ENCODE measurements at places on chromosomes 4 and X.

DNA sequence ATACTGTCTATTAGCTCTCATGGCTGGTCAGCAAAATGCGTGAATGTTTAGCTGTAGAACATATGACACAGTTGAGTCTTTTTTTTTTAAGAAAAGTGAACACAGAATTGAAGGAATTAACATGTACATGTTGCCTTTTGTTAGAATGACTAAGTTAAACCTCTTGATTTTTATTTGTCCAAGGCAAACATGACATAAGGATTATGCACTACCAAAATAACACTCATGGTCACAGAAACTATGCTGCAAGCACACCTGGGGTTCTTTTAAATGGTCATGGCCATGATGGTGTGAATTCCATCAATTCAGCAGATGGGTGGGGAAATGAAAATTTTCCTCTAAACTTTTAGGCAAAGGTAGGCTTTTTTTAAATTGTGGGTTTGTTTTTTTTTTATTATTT lies 80.1 kb upstream of the CXCL13 start:
- no peak for DNase-seq

GRCh38 chrX:155068165-155068564 lies 2.8 kb downstream of the CMC4 start:
- peak; percentile 86 for DNase-seq

- peak; percentile 69 for DNase-seq
These were observed 197.8 kb downstream of the PDGFC start for GRCh38 chr4:156773648-156774357.

GRCh38 chr4:142345924-142346323 lies 500.2 kb downstream of the INPP4B start:
- no peak for DNase-seq

- peak; percentile 29 for DNase-seq
These were observed 43.8 kb upstream of the HPSE start for GRCh38 chr4:83378419-83378818.

- DNase-seq: no peak
These were observed 296.7 kb downstream of the FBXW7 start for GRCh38 chr4:152239216-152239615.

DNA sequence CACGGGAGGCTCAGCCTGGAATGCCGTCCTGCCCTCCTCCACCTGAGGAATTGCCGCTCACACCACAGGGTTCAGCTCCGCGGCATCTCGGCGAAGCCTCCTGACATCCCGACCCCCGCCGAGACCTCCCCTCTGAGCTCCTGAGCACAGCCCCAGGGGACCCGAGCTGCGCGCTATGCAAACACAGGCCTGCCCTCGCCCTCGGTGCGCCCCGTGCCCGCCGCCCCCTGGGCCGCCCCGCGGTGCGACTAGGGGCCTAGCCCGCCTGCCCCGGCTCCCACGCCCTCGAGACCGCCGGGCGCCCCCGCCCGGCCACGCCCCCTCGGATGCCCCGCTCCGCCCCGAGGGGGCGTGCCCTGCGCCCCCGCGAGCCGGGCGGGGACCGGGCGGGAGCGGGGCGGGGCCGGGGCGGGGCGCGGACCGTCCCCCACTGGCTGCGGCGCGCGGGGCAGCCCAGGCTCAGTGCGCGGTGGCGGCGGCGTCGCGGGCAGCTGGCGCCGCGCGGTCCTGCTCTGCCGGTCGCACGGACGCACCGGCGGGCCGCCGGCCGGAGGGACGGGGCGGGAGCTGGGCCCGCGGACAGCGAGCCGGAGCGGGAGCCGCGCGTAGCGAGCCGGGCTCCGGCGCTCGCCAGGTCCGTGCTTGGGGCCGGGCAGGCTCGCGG lies at the start of gene FGFR3:
Gene FGFR3 (plus strand): TSS at position 462 of the 664 bp plus-strand sequence. CDS start 642 bp downstream, outside the sequence.
- DNase-seq: no peak

- no peak for DNase-seq
These were observed 22.0 kb upstream of the ADGRA3 start for GRCh38 chr4:22537864-22538263.

- no peak for DNase-seq
These were observed 1.6 kb downstream of the DUSP9 start for GRCh38 chrX:153648358-153649177.

DNA sequence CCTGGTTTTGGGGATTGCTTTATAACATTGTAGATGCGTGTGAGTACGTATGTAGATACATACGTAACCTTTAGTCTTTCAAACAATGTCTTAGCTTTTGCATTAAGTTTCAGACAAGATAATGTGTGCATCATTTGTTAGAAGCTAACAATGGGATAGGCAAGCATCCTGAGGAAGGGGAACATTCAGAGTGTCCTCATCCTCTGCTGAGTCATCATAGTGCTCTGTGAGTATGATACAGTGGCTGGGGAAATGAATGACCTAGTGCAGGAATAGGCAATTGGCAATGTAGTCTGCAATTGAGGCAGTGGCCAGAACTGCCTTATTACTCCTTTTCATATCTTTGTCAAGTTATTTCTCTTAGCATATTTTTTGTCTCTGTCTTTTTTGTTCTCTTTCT lies 7.3 kb downstream of the NAP1L5 start:
- peak; percentile 82 for DNase-seq

DNA sequence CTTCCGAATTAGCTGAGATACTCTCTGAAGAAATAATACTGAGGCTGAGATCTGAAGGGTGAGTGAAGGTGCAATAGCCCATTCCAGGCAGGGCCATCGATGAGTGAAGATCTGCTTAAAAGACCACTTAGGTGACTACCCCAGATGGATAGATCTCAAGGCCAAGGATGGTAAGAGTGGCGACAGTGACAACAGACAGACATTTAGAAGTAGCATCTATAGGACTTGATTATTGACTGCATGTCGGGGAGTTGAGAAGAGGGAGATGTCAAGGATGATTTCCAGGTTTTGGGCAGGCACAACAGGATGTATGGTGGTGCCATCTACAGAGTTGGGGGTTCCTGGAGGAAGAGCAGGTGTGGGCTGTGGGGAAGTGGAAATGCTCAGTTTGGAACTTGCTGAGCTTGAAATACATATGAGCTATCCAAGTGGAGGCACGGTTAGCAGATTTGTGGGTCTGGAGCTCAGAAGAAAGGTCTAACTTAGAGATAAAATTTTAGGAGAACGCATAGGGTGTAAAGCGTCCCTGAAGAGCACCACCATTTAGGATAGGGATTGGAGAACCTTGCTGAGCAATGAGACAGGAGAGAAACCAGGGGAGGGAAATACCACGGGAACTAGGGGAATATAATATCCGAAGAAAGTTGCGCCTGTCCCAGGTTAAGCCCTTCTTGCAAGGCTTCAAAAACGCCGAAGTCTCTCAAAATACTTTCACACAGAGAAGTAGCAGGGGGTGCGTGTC lies 688 bp downstream of the UFSP2 start:
- DNase-seq: peak; percentile 34

DNA sequence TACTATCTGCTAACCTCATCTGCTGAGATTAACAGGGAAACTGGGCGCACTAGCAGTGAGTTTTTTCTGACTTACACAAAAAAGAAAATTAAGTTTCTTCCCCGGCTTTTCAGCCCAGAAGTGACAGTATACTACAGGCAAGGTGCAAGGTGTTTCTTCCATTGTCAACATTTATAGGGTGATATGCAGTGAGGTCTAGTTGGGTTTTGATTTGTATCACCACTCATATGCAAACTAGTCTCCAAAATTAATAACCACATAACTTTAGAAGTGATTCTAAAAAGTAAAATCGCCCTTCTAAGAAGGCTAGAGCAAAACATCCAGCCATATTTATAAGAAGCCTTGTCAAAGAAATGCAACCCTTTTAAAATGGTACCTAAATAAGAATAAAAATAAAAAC lies 640.1 kb downstream of the ARAP2 start:
- DNase-seq: no peak

DNA sequence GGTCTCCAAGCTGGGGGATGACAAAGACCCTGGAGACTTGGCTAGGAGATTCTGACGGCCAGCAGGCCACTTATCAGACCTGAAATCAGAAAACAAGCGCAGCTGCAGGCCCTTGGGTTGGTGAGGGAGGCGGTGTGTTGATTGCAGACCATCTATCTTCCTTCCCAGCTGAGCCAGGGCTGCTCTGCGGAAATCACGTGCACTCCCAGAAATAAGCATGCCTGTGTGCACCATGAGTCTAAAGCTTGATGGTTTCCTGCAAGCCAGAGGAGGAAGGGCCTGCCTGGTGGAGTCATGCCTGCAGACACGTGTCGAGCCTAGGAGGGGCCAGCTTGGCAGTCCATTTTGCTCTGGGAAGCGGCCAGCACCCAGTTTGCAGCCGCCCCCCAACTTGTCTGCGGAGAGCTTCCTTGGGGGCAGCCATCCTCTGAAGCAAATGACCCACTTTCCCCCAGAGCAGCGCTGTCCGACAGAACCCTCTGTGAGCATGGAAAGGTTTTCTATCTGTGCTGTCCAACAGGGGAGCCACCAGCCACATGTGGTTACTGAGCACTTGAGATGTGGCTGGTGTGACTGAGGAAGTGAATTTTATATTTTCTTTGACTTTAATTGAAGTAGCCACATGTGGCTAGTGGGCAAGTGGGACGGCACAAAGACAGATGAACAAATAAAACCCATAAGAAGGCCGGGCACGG lies 175.7 kb upstream of the BCOR start:
- no peak for DNase-seq

DNA sequence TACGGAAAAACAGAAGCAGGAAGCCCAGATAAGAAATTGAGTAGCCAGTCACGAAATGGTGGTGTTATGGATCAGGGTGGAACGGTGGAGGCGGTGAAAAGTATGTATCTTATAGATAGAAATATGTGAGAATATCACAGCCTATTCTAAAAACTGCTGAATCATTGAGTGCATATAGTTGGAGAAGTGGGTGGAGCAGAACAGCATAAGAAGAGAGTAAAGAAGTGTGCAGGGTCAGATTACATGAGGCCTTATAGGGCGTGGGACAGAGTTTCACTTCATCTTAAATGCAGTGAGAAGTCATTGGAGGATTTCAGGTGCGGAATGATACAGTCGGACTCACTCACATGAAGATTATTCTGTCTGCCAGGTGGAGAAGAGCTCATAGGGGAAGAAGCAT lies 293.1 kb downstream of the TRIML1 start:
- DNase-seq: no peak

DNA sequence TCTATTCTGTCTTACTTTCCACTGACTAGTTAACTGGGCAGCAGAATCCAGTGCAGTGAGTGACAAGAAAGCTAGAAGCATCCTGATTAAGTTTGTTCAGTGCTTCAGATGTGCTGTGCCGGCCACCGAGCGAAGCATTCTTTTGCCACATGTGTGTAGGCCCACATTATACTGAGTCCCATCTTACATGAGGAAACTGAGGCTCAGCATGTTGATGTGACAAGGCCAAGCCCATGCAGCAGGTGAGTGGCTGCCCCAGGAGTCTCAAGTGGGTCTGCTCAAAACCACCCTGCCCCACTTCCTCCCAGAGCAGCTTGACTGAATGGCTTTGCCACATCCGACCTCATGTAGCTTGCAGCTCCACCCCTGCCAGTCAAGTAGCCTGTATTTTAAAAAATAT lies 50.5 kb downstream of the RHOH start:
- no peak for DNase-seq

DNA sequence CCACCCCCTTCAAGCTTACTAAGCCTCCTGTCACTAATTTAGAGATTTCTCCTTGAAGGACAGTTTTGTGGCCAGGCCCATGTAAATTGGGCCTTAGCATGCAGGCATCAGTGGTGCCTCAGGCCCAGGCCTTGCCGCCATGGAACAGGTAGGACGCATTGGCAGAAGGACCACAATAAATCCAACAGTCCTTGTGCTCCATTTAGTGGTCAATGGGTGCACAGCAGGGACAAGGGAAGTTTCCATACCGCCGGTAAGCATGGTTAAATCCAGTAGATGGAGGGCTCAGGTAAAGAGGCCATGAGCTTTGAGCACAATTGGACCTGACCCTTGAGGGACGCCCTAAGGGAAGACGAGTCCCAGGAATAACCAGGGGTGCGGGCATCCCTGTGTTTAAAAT lies 97.3 kb downstream of the UGT2B28 start:
- DNase-seq: no peak

- peak; percentile 14 for DNase-seq
These were observed 15.4 kb upstream of the MSANTD1 start for GRCh38 chr4:3233391-3234071.

GRCh38 chr4:184154199-184154598 lies 63.5 kb downstream of the ENPP6 start:
- DNase-seq: no peak

DNA sequence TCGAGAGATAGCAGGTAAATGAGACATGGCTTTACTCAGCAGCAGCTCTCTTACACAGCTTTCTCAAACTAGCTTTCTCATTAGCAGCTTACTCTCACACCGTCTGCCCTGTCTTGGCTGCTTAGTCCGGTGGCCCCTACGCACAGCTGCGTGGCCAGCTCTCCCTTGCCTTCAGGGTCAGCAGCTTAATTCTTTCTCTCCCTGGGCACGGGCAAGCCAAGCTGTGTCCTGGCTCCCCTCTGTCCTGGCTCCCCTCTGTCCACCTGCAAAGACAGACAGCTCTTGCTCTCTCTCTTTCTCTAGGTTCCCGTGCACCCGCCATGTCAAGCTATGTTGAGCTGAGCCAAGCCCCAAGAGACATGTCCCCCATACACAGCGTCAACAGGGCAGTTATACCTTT lies 39.4 kb downstream of the ZNF185 start:
- no peak for DNase-seq

- DNase-seq: no peak
These were observed 110.6 kb downstream of the SH3KBP1 start for GRCh38 chrX:19776753-19777152.

DNA sequence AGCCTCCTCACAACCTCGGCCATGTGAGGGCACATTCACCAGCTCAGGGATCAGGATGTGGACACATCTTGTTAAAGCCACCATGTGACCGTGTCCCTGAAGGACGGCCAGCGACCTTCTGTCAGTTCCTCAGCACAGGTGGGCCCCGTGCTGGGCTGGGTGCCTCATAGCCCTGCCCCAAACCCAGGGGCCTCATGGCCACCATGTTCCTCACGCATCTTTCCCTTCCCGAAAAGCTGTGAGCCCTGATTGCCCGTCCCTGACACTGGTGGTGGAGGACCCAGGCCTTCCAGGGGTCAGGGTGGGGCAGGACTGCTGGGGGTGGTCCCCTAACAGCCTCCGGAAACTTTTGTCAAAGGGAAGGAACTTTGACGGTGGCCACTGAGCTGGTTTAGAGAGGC lies 60.1 kb upstream of the ADRA2C start:
- DNase-seq: no peak

DNA sequence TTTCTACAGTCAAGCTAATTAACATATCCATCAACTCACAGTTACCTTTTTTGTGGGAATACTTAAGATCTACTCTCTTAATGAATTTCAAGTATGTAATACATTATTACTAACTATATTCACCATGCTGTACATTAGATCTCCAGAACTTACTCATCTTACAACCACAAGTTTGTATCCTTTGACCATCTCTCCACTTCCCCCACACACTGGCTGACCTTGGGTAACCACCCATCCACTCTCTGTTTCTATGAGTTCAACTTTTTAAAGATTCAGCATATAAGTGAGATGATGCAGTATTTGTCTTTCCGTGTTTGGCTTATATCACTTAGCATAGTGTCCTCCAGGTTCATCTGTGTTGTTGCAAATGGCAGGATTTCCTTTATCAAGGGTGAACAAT lies 30.5 kb upstream of the MAGED1 start:
- DNase-seq: no peak

DNA sequence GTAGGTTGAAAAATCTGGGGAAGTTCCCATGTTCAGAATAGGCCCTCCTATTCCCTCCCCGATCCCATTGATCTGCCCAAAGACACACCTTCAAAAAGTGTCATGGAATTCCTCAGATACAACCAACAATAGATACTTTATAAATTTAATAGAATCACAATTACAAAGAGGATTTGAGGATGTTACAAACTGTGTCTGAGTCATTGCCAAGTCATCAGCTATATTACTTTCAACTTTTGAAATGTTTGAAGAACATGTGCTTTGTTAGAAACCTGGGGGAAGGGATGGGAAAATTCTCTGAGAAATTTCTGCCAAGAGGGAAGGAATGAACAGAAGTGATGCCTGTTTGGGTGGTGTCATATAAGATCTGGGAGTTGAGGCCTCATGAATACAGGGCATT lies 46.7 kb downstream of the KCNIP4 start:
- peak; percentile 91 for DNase-seq
